ENCODE measurements at places on chromosomes 12 and 14.

- DNase-seq, result no peak
Observed at GRCh38 chr14:92688434-92689375, 59.7 kb downstream of the LGMN start.

DNA sequence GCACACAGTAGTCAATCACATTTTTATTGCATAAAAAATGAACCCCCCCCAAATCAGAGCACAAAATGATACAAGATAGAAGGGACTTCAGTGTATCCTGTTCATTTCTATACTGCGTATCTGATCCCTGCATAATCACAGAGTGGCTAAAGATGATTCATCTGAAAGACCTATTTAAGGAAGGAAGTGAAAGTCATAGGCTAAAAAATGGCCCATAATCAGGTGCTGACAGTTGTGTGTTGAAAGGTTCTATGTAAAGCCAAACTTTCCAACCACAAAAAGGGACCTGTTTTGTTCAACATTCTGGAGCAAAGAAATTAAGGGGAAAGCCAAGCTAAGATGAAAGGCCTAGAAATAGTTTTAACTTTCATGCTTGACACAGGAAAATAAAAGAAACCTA lies 147.8 kb upstream of the ATP2B1 start:
- DNase-seq, result peak; percentile 78

- DNase-seq, result no peak
Observed at GRCh38 chr14:68521961-68522509, 270.8 kb downstream of the ZFP36L1 start.

- no peak for DNase-seq
Observed at GRCh38 chr14:100746326-100746725, 19.6 kb downstream of the DLK1 start.

GRCh38 chr12:39798977-39799376 lies 179.4 kb upstream of the ABCD2 start:
- no peak for DNase-seq

- peak; percentile 20 for DNase-seq
Observed at GRCh38 chr14:68297876-68298468, 478.4 kb downstream of the RAD51B start.

- DNase-seq, result no peak
Observed at GRCh38 chr12:24088751-24089509, 139.5 kb upstream of the SOX5 start.

DNA sequence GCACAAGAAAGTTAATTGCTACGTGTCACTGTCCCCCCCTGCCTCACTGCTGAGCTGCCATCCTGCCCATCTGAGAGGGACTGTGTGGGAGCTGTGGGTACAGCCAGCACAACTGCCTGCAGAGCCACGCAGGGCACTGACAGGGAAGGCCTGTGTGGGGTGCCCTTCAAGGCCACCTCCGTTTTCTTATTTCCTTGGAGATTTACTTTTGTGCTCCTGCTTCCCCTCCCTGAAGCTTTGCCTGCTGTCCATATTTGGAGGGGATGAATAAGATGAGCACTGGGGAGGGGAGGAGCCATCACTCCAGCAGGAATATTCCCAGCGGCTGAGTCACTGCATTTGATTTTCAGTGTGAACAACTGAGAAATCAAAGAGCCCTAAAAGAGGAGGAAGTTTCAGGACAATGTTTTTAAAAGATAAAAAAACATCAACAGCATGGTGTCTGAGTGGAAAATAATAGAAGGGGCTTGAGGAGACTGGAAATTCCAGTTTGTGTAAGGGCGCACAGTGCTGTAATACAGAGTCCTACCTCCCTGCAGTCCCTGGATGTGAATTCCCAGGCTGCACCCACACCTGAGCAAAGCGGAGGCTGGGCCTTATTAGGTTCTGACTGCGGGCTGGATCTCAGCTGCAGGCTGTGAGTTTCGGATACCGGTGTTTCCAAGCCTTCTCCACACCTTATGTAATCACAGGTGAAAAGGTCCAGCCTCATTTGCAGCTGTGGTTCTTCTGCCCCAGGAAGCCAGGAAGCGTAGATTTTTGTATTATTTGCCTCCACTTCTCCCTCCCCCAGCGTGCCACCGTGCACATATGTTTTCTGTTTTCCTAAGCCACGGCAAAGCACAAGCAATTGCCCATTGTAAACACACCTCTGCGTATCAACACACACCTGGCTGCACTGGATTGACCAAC lies 192.6 kb upstream of the BCL2L14 start:
- peak; percentile 87 for DNase-seq

GRCh38 chr12:89067421-89068187 lies 284.7 kb downstream of the DUSP6 start:
- DNase-seq, result peak; percentile 93

GRCh38 chr12:13046964-13047363 lies 2.8 kb downstream of the FAM234B start:
- DNase-seq, result no peak

DNA sequence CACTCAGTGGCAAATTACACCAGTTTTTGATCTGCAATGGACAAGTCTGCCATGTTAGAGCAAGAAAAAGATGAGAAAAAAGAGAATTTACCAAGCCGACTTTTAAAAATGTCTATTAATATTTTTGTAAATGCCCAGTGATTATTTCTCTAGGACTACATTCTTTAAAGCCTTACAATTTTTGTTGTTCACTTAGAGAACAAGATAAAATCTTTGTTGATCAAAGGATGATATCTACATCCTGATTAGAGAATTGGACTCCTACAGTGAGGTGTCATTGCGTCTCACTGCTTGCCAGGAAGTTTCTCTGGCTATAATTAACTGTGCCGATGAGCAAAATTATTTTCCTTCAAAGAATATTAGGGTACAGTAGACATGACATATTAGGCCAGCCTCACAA lies 1.7 kb upstream of the CFAP54 start:
- DNase-seq, result no peak

DNA sequence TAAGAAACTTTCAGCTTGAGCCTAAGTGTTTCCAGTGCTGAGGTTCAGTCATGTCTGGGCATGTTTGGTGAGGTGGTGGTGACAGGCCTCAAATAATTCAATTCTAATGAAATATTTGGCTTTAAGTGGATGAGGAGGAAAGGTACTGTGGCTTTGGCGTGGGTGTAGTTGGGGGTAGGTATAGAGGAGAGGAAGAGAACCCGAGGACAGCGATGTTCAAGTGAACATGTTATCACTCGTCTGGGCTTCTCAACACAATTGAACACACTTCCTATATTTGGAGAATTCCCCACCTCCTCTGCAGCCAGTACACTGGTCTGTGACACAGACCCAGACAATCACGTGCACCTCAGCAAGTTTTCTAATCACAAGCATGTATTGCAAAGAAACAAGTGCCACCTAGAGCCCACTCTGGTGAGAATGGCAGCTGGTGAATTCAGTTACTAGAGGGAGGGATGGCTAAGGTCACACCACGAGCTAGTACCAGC lies 53.0 kb downstream of the IFNG-AS1 start:
- DNase-seq, result peak; percentile 3

GRCh38 chr12:122747224-122748135 lies 5.1 kb upstream of the DENR start:
- DNase-seq, result no peak

DNA sequence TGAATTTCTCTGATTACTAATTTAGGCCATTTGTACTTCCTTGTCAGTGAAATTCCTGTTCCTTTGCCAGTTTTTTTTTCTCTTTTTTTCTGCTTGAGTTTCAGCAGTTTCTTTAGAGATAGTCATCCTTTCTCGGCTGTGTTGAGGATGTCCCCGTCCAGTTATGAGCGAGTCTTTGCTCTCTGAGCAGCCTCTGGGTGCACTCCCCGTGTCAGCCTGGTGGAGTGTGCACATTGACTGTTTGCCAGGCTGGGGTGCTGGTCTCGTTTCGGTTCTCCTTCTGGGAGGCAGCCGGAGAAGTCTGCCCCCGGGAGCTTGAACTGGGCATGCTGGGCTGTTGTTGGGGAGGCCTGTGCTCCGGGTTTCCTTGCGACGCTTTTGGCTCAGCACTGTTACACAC lies 3.0 kb downstream of the PACS2 start:
- peak; percentile 90 for DNase-seq

GRCh38 chr12:11780521-11781101 lies 131.1 kb downstream of the ETV6 start:
- DNase-seq, result no peak

DNA sequence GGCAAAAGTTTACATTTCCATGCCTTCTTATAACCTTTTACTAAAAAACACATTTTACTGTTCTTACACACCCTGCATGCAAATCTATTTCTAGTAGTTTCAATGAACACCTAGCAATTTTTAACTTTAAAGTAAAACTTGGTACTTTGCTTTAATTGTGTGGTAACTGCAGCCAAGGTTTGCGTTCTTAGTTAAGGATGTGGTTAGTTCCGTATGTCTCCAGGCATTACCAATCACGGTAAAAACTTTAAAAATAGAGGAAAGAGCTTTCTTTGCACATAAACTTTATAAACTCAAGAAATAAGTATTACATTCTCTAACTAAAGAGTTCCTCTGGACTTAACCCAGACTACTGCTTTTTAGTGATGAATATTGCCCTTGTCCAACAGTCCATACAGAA lies 795.2 kb downstream of the SLC16A7 start:
- peak; percentile 2 for DNase-seq

GRCh38 chr12:95796982-95797289 lies 6.4 kb upstream of the NTN4 start:
- peak; percentile 44 for DNase-seq

GRCh38 chr12:127750076-127750840 lies 516.7 kb upstream of the TMEM132C start:
- peak; percentile 43 for DNase-seq

DNA sequence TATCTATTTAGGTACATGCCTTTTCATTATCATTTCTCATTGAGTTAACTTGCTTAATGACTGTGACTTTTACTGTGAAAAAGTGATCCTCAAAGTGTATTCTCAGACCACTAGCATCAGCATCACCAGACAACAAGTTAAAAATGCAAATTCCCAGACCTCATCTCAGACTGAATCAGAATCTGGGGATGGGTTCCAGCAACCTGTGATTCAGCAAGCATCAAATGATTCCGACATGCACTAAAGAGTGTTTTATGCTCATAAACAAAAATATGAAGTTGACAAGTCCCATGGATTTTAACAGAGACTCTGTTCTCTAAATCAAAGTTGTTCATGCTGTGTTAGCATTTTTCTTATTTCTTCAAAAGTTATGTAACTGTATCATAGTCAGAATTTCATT lies 130.6 kb downstream of the BCAT1 start:
- DNase-seq, result no peak

DNA sequence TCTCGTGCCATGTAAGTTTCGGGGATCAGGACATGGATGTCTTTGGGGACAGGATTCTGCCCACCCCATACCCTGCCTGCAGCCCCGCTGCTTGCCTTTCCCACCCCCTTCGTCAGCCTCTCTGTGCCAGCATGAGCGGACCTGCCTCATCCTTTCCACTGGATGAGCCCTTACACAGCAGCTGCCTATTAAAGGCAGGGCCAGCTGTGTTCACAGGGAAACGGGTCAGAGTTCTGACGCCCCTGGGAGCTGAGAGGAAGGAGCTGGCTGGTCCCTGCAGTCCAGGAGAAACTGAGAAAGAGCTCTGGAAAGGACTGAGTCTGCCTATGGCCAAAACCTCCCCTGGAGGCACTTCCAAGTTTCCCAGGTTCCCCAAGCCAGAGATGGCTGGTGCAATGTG lies 83.5 kb upstream of the NCOR2 start:
- DNase-seq, result no peak

DNA sequence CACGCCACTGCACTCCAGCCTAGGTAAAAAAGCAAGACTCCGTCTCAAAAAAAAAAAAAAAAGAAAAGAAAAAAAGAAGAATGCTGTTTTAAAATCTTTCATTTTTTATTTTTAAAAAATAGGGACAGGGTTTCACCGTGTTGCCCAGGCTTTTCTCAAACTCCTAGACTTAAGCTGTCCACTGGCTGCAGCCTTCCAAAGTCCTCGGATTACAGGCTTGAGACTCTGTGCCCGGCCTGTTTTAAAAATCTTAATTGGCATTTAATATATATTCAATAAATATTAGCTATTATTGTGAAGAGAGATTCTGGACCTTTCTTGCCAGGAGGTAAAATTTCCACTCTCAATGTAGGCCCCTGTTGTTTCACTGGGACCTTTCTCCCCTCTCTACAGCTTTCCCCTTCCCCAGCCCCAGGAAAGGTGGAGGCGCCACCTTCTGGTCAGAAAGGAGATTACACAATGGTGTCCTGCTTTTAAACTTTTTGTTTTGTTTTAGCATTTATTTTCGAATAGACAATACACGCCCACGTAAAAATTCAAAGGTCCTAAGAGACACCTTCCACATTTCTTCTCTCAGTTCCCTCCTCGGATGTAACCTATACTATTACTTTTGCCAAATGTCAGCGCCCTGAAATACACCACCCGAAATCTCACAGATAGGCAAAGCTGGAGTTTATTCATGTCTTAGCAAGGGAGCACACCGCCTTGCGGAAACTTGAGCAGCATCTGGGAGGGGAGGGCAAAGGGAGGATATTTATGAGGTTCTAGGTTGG lies 23.8 kb upstream of the PHC1 start:
- peak; percentile 60 for DNase-seq

All from GM23248 (cell line).